ENCODE measurements at places on chromosomes 5 and 9.

- no peak for ATAC-seq
Observed at GRCh38 chr5:26390608-26391007, 647.8 kb downstream of the CDH9 start.

DNA sequence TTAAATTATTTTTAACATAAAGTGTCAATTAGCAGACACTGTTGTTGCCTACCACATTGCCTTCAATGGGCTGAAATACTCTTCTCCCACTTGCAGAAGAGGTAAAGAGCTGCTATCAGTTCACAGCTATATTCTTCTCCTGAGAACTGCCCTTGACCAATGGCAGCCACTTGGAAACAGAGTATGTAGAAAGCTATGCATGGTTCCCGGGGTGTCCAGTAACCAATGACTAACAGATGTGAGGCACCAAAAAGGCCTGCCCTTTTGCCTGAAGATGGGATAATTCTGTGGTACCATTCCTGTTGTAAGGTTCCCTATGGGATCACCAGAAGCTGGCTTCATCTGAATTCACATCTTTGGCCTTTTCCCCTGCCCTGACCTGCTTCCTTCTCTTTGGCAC, 181.4 kb upstream of the MAP3K1 start:
- no peak for ATAC-seq

DNA sequence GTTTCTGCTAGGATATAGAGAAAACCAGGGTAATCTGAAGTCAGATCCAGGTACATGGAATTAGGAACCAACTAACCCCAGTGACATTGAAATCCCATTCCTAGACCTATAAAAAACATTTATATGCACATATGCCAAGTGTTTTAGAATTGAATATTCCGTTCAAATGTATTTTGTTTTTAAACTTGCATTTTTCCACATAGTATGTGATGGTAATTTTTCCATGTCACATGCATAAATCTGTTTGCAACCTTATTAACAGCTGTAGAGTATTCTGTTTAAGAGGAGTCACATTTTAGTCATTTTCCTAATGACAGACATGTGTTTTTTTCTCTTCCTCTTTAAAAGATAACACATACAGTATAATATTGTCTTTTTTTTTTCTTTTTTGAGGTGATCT, 50.2 kb downstream of the FOCAD start:
- ATAC-seq: no peak

DNA sequence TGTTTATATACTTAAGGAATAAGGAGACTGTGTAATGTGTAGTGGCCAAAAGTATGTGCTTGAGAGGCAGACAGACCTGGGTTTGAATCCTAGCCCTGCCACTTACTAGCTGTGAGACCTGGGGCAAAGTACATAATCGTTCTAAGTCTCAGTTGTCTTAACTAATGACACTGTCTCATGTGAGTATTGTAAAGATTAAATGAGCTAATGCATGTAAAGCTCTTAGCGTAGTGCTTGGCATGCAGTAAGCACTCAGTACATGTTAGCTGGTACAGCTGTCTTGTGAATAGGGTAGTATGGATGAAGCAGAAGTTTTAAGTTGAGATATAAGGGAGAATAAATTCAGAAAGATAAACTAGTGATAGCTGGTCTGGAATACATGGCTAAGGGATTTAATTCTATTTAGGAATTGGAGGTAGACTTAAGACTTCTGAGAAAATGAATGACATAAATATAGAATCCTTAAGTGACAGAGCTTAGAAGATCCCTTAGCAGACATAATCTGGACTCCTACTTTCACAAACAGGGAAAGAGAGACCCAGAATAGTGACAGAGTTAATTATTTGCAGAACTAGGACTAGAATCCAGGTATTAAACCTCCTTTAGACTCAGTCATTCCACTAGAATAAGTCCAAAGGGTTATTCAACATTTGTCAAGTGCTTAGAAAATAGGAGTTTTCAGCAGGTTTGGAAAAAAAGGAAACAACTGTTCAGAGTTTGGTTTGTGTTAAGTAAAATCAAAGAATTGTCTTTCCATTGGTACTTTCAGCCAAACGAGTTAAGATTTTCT, 13.1 kb downstream of the GPR21 start:
- ATAC-seq: no peak

- no peak for ATAC-seq
Observed at GRCh38 chr9:94802251-94802650, 75.8 kb downstream of the AOPEP start.

GRCh38 chr5:74503-75109, 17.4 kb upstream of the PLEKHG4B start:
- no peak for ATAC-seq

DNA sequence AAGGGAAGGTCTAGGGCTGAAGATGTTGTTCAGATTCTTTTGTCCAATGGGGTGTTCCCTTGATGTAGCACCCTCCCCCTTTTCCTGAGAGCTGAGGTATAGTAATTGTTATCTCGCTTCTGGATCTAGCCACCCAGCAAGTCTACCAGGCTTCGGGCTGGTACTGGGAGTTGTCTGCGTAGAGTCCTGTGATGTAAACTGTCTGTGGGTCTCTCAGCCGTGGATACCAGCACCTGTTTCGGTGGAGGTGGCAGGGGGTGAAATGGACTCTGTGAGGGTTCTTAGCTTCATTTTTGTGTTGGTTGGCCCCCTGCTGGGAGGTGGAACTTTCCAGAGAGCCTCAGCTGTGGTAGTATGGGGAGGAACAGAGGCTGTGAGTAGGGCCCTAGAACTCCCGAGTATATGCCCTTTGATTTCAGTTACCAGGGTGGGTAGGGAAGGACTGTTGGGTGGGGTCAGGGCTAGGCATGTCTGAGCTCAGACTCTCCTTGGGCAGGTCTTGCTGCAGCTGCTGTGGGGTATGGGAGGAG, 25.2 kb upstream of the RIOK2 start:
- ATAC-seq: no peak

DNA sequence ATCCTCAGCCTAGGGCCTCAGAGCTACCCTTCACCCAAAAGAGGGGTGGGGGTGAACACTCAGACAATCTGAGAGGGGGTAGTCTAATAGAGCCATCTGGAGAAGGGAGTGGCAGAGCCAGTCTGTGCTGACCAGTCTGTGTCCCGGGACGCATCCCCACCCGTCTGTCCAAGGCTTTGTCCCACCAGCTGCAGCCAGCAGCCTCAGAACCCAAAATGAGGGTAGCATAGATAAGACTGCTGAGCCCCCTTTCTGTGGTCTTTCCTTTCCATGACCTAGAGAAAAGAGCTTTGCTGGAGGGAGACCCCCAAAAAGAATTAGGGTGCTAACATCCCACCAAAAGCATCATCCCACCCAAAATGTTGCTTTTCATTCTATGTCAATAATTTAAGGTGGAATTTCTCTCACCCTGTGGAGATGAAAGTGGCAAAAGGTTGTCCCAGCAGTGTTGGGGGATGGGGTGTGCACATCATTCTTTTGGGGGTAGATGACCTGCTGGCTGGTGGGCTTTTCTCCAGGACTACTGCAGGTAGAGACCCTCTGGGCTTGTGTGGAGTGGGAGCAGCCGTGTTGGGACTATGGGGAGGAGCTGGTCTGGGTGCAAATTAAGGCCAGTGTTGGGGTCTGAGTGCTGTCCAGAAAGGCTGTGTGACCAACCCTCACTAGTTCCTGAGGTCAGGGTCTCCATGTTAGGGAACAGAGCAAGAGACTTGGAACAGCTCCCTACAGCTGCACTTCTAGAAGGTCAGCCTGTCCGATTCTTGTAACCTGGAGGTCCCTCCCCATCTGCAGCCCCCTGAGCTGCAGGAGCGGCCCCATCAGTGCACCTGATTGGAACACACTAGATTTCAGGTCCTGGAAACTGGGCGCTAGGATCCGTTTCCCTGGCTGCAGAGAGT, 19.9 kb downstream of the URM1 start:
- no peak for ATAC-seq

GRCh38 chr9:93406371-93406770, 45.1 kb upstream of the FAM120A start:
- ATAC-seq: no peak

GRCh38 chr5:58317009-58317408, 142.9 kb downstream of the PLK2 start:
- no peak for ATAC-seq

GRCh38 chr5:144135113-144135762, 35.2 kb downstream of the YIPF5 start:
- no peak for ATAC-seq

GRCh38 chr5:148830211-148830610, 3.8 kb downstream of the ADRB2 start:
- no peak for ATAC-seq

- peak; percentile 51 for ATAC-seq
Observed at GRCh38 chr5:81626524-81626923, 124.4 kb downstream of the SSBP2 start.

DNA sequence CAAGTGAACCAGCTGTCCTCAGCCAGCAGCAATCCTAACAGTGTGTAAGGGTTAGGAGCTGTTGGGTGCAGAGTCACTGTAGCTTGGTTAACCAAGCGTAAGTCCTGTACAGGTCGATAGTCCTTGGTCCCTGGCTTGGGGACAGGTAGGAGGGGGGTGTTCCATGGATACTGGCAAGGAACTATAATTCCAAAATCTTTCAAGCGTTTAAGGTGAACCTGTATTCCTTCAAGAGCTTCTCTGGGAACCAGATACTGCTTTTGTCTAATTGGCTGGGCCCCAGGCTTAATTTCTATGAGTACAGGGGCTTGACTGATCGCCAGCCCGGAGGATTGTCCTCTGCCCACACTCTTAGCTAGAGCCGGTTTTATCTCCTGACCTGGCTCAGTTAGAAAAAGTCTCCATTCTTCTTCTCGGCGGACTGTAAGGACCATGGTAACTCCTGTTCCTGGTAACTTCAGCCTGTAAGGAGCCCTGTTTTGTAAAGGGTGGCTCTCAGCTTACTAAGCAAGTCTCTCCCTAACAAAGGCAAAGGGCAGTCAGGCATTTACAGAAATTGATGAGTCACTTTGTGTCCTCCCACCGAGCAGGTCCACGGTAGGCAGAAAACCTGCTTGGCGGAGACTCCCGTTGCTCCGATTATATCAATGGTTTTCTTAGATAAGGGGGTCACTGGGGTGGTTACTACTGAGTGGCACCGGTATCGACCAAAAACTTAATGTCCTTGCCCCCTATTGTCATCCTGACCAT, 6.0 kb upstream of the ZNF354C start:
- ATAC-seq: no peak

DNA sequence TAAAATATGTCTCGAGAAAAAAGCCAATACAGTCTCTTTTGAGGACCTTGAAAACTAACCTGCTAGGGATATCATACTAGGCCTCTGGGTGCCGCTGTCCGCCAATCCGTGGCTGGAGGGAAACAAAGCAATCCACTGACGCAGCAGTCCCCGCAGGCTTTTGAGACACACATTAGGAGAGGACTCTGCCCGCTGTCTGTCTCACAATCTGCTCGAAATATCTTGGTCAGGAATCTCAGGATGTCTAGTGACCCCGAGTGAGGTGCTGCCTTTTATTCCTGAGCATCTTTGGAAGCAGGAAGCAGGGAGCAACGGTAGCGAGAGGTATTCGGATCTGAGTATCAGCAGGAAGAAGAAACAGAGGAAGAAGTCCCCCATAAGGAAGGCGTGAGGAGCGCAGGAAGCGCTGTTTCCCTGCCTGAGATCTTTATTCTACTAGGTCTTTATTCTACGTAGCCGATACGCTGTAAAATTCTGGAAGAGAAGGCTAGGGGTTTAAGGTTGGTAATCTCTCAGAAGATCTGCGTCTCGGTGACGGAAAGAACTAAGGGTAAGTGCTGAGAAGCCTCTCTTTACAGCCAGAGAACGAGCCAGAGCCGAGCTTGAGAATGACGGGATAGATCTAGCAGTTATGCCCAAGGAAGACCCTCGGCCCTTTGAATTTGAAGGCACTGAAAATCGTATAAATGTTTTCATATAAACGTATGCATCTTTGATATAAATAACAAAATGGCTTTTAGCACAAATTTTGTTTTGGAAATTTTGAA, 4.0 kb upstream of the PCDHGA1 start:
- ATAC-seq: peak; percentile 73

DNA sequence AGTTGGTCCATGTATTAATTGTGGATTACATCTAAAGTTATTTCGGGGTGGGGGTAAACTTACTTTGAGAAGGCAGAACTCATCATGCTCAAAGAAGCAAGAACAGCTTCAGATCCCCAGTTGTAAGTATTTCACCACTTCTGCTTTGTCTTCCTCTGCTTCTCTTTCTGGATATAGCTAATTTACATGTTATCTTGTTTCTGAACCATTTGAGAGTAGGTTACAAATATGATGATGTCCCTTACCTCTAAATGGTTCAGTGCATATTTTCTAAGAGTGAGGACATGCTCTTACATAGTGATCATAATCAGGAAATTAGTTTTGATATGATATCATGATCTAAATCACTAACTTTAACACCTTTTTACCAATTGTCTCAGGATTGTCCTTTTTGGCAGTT, 11.9 kb downstream of the TRIO start:
- no peak for ATAC-seq

DNA sequence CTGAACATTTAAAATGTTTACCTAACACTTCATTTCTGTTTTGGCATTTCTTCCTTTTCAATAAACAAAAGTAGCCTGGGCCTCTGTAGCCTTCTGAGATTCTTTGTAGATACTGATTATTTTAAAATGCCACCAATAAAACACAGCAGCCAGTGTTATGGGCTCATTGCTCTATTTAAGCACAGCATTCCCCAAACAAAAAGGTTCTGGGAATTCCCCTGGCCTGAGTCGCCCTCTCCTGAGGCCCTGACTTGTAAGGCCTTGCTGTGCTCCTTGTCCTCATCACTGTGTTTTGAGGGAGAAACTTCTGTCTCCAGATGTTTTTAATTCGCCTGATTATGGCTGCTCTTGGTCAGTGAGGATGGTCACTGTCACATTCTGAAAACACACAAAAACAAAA, 33.0 kb upstream of the CTXN3 start:
- ATAC-seq: no peak

DNA sequence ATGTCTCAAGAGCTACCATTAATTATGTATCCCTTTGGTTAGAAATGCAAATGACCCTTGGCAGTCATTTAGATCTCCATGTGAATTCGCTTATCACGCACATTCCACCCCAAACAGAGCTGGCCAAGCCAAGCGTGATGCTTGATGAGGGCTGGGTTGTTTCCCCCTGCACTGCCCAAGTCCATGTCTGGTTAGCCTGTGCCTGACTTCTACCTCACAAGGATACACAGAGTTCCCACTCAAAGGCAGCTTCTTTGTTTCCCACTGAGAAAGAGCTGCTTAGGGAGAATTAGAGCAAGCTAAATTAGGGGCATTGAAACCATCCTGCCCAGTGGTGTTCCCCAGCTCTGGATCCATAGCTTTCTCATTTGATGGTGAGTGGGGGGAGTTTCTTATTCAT, 87.2 kb downstream of the FSTL4 start:
- no peak for ATAC-seq

- ATAC-seq: no peak
Observed at GRCh38 chr5:36261186-36261585, 19.5 kb upstream of the NADK2 start.

DNA sequence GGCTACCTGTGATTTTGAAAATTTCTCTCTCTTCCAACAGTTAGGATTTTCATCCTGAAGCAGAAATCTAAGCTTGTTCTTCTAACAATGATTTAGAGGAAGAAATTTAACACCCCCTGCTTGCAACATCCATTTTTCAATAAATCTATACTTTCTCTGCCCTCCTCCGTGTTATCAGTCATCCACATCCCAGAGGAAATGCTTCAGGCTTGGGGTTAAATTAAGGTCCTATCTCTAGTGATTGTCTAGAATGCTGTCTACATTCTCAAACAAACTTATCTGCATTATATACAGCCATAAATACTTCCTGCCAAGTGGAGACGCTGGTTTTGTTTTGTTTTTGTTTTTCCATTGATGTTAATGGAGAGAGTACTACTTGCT, 371.0 kb downstream of the CSNK1G3 start:
- no peak for ATAC-seq

GRCh38 chr9:117359910-117360309, 54.9 kb downstream of the ASTN2 start:
- ATAC-seq: peak; percentile 19

- no peak for ATAC-seq
Observed at GRCh38 chr5:81006947-81007636, 46.9 kb downstream of the RASGRF2 start.
